Upper lobe of right lung (tissue), 1 donor: ENCODE measurements at places on chromosomes 1 and 21.
A peak's percentile ranks its signal among the peaks of the same experiment; 100 is the strongest.

- no peak for DNase-seq
Measured at GRCh38 chr1:15765495-15766194, 7.0 kb downstream of the FBLIM1 start.

DNA sequence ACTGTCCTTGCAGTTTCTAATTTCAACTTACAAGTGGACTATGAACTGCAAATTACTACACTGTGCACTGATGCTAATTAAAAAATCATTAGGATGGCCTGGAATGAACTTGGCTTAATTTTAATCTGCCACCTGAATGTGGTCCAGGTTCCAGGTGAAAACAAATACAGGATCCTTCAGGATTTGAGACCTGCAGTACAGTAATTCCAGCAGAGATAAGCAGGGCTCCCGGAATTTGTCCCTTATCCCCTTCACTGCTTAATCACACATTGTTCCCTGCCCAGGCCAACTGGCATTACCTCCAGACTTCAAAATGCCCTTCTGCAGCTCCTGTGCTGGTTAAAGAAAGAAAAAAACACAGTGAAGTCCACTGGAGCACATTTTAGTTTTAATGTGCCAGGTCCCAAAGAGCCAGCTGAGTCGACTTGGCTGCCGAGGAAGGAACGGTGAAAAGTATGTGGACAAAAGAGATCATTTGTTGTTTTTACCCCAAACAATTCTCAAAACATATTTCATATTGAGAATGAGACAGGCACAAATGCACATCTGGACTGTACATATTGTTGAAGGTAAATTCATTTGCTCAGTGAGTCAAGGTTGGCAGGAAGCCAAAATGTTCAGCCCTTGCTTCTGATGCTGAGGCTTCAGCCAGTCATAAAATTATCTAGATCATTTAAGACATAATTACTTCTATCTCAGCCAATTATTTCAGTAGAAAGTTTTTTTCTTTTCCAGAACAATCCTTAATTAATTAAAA lies 28.3 kb downstream of the DEGS1 start:
- DNase-seq: no peak

- no peak for DNase-seq
Measured at GRCh38 chr1:59005491-59006288, 221.8 kb upstream of the JUN start.

DNA sequence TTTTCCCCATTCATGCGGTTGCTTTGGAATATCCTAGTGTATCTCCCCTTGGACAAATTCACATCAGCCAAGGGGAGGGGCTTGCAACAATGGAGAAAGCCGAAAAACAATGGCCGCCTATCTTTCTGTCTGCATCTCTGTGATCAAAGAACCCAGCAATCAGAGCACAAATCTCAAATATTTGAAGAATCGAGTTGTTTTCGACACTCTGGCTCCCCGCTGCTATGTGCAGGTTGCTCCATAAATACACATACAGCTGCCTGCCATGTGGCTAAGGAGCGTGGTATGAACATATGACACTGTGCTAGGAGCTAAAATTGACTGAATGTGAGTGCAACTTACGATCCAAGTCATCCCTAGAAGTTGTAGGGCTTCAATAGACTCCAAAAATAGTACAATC lies 8.5 kb downstream of the CFHR4 start:
- no peak for DNase-seq

DNA sequence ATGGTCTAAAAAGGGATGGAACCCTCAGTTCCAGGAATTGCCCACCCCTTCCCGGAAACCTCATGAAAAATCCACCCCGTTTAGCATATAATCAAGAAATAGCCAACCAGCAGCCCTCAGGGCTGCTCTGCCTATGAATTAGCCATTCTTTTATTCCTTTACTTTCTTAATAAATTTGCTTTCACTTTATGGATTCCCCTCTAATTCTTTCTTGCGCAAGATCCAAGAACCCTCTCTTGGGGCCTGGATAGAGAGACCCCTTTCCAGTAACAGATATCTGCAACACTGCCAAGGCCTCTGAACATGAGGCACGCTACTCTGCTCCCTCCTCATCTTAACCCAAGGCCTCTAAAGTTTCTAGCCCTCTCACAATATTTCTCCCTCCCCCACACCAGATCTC lies 58.9 kb upstream of the POU2F1 start:
- no peak for DNase-seq

DNA sequence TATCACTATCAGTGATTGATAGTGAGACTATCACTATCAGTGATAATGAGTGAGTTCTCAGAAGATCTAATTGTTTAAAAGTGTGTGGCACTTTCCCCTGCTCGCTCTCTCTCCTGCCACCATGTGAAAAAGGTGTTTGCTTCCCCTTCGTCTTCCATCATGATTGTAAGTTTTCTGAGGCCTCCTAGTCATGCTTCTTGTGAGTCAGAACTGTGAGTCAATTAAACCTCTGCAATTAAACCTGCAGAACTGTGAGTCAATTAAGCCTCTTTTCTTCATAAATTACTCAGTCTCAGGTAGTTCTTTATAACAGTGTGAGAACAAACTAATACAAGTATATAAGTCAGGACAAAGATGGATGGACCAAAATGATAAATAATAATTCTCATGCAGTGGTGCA lies 7.0 kb upstream of the IL23R start:
- DNase-seq: no peak

DNA sequence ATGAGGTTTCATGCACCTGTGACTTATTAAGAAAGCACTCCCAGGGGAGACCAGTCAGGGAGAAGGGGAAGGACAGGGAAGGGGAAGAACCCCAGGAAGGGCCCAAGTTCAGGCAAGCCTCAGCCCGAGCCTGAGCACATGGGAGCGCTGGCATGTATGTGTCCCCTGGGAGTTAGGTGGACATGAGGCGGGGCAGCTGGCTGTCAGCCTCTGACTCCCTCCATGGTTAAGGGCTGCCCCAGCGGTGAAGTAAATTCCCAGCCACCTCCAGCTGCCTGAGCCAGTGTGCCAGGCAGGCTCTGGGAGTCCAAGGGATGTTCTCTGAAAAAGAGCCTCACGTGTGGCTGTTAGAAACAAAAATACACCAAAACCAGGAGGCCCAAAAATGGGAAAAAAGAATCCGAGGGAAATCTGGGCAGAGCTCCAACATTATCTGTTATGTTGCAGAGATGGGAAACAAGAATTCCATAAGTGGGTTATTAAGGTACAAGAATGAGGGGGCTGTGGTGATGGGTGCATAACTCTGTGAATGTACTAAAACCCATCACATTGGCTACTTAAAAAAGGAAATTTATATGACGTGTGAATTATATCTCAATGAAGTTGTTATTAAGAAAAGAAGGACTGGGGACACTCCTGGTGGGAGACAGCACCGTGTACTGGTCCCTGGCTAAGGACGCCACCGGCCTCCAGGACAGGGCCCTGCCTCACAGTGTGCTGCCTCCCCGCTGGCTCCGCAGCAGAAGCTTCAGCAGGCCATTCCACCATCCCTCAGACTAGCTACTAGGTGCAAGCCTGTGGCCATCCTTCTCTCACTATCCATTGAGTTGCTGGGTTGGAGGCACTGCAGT lies 18.7 kb downstream of the DMRTB1 start:
- peak; percentile 35 for DNase-seq
